RWPE1 (cell line): ENCODE measurements at places on chromosomes 4 and X.

DNA sequence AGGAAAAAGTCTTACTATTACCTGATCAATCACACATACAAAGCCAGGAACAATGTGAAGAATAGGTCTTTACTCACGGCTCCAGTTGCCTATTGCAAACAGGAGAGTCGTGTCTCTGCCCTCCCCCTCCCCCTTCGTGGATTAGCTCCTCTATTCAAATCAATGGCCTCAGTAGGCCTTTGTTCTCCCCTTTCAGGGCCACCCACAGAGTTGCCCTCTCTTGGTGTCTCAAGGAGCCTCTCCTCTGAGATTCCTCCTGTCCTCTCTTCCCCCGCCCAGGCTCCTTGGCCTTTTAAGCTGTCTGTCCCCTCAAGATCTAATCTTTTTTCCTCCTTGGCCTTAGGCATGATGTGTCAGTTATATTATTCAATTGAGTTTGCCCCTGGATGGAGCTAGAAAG is 107.2 kb upstream of the NALF2 start:
- no peak for DNase-seq

GRCh38 chrX:114717921-114718320 is 134.0 kb downstream of the HTR2C start:
- no peak for DNase-seq

GRCh38 chrX:40260146-40260747 is 162.5 kb upstream of the BCOR start:
- no peak for DNase-seq

- no peak for DNase-seq
Measured at GRCh38 chr4:177483271-177483670, 41.0 kb upstream of the AGA start.

DNA sequence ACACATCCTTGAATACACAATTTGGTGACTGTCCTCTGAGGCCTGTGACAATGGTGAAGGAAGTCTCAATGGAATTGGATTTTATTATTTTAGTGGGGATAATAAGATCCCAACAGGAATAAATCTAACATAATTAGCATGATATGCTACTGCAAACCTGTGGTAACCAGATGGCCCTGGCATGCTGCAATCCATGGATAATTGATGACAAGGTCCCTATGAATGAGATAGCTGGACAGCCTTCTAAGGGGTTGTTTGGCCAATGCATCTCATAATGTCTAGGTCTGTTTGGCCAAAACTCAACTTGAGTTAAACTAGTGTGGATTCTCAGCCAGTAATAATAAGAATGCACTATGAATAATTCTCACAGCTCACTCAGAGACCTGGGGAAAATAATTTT is 145.3 kb upstream of the GALNTL6 start:
- no peak for DNase-seq

DNA sequence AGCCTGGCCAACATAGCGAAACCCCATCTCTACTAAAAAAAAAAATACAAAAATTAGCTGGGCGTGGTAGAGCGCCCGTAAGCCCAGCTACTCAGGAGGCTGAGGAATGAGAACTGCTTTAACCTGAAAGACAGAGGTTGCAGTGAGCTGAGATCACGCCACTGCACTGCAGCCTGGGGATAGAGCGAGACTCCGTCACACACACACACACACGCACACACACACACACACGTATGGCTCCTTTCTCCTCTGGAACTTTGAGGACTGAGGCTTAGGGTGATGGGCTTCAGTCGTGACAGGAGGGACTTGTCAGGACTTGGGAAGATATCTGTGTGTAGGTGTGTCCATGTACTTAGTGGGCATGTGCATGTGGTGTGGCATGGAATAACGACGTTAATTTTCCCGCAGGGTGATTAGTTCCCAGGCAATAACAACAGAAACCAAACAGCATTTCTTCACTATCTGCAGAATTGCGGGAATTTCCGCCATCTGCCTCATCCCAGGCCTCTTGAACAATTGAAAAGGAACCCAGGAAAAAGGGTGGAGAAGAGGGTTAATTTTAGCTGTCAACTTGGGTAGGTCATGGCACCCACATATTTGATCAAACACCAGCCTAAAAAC is 47.7 kb downstream of the RWDD4 start:
- no peak for DNase-seq

- DNase-seq = no peak
Measured at GRCh38 chr4:2626231-2626630, 89.8 kb downstream of the FAM193A start.

DNA sequence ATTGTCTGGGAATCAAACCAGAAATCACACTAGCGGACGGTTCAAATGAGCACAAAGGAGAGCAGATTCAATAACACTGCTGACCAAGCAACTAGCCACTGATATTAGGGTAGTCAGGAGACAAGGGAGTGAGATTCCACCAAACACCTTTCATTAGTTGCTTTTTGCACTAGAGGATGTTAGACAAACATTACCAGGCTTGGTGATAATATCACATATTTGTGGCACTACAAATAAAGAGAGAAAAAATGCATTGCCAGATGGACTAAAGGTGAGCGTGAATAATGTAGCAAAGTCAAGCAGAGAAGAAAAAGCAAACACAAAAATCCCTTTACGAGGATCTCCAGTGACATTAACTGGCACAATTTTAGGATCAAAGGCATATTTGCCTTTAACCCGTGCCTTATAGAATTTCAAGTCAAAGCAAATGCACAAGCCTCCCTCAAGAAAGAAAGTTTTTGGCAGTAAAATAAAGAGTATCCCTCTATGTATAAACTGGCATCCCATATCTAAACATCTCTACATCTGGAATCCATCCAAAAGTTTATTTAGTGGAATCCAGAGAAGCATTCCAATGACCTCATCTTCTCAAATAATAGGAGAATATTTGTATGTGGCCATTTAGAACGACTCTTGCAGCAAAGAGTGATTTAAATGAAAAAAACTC is 290.9 kb downstream of the KCTD8 start:
- DNase-seq = peak; percentile 27

DNA sequence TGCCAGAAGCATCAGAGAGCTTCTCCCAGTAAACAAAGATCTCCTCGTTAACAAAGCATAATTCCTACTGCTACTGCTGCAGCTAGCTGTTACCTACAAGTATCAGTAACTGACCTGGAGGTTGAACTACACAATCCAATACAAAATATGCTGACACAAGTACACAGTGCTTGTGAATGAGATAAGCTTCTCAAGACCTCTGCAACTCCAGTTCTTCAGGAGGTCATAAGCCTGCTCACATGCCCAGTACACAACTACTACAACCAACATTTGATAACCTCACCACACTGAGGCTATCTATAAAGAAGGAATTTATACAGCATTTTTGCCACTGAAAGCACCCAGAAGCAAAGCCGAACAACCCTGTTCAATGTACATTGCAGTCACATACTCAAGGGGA is 66.7 kb upstream of the SMARCAD1 start:
- no peak for DNase-seq

- no peak for DNase-seq
Measured at GRCh38 chr4:174696657-174697056, 132.4 kb downstream of the GLRA3 start.
